Forelimb muscle (tissue), 1 donor: ENCODE measurements at places on chromosomes 1 and 21. TPM values are rescaled to one million over a fixed set of nuclear protein-coding genes. Genes with fewer than 3 reads are reported as not detected.

ETV3 gene
- 13.7 TPM for polyA plus RNA-seq

GRCh38 chr21:45276596-45276995, 11.1 kb downstream of the POFUT2 start:
- no peak for DNase-seq

DNA sequence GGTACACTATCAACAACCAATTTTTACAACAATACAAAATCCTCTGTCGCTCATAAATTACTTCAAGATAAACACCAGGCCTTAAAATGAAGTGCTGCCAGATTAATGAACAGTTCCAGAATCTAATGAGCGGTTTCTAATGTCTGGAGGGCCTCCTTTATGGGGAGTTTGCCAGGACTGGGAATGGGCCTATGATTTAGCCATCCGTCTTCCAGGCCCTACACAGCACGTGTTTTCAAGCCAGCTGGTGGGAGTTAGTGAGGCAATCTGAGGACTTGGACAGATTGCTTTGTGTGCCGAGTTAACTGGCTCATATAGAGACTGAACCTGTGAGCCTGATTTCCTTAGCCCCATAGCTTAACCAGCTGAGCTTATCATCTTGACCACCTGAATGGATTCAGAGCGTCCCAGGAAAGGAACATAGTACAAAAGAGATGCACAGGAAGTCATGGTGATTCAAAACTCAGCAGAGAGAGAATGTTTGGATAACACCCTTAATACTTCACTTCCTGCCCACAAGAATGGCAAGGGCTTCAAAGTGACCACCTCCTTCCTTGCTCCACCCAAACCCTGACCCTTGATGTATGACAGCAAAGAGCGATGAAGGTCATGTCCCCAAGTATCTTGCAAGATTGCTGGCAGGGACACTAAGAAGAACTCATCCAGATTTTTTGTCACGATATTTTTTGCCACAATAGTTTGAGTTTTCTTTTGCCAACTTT, 143.5 kb downstream of the SLC30A10 start:
- no peak for DNase-seq

B3GALT2 gene
- polyA plus RNA-seq, result 7.9 TPM

EDN2 gene
- polyA plus RNA-seq, result 0.25 TPM
